NCI-H524 (cell line): ENCODE measurements at places on chromosomes 6 and 20.

DNA sequence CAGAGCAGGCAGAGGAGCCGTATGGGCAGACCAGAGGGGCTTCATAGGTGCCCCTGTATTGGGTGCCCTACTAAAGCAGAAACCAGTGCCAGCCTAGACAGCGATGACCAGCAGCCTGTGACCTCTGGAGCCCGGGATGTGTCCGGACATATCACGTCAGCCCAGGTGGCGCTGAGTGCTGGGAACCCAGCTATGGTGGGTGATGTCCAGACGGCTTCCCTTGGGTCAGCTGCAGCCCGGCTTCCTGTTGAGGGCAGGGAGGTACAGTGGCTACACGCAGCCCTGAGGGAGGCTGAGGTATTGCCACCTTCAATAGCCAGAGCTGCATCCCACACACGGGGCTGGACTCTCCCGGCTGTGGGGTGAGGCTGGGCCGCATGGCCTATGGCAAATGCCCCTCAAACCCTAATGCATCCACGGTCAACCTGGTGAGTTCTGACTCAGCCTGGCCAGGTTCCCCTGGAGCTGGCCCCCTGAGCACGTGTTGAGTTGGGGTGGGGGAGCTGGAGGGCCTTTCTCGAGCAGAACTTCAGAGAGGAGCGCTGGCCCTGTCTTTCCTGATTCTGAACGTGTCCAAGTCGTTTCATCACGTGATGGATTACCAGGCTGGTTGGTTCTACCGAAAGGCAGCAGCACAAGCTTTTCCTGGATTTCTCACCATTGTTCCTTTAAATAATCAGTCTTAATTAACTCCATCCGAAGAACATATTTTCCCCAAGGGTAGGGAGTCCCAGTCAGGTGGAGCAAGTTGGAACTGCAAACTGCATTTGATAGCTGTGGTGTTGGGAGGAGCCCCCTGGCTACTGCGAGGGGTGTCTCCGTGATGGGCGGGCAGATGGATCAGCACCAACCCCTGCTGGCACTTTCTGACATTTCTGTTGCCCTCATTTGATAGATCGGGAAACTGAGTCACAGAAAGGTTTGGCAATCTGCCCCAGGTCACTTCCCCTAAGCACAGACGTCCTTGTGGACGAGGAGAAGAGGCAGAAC, 7.1 kb upstream of the MYT1 start:
- DNase-seq, result no peak

DNA sequence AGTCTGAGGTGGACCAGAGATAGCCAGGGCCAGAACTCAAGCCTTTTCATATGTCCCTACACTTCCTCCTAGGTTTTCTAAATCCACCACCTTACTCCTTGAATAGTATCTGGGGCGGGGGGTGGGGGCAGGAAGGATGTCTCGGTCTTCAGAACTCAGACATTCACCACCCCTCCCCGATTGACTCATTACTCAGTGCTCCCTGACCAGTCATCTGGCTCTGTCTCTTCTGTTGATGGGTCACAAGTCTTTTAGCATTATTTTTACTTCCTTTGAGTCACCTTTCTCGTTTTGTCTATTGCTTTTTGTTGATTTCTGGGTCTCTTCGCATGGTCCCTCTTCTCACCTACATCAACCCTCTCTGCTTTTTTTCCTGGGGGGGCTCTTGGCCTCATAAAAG, 23.3 kb downstream of the NOX3 start:
- no peak for DNase-seq

DNA sequence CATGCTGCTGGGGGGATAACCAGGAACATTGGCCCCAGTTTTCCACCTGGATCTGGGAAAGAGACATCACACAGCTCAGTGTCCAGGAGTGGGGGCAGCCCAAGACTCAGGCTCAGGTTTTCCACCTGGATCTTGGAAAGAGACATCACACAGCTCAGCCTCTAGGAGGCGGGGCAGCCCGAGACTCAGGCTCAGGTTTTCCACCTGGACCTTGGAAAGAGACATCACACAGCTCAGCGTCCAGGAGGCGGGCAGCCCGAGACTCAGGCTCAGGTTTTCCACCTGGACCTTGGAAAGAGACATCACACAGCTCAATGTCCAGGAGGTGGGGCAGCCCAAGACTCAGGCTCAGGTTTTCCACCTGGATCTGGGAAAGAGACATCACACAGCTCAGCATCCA, 361.6 kb downstream of the THBS2 start:
- no peak for DNase-seq

GRCh38 chr20:12977328-12978125, 31.2 kb upstream of the SPTLC3 start:
- DNase-seq, result no peak

DNA sequence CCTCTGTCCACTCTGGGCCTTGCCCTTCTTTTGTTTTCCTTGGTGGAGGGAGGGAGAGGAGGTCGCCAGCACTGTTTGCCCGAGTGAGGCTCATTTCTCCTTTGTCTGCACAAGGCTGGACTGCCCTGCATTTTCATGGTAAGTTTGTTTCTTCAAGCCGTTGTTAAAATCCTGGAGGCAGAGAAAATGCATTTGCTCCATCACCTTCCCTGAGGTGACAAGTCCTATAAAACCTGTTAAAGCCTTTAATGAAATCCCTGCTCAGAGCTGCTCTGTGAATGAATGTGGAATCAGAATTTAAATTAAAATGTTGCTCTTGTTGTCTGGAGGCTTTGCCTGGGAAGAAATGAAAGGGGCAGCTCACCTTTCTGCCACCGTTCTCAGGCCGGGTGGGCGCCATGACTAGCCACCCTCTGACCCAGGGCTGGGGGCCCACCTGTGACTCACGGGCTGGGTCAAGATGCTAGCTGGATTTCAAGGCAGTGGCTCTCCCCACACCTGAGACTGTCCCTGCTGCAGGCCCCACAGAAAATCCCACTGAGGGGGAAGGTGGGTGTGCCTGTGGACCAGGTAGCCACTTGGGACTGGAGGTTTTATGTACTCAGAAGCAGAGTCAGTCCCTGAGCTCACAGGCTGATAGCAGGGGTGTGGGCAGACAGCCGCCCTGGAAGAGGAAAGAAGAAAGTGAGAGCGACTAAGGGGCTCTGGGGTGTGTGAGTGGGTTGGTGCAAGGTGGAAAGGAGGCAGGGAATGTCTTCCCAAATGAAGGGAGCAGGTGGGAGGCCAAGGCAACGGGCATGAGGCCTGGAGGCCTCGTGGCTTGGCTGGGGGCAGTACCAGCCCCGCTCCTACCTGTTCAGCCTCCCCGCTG, 24.0 kb upstream of the MYT1 start:
- no peak for DNase-seq

DNA sequence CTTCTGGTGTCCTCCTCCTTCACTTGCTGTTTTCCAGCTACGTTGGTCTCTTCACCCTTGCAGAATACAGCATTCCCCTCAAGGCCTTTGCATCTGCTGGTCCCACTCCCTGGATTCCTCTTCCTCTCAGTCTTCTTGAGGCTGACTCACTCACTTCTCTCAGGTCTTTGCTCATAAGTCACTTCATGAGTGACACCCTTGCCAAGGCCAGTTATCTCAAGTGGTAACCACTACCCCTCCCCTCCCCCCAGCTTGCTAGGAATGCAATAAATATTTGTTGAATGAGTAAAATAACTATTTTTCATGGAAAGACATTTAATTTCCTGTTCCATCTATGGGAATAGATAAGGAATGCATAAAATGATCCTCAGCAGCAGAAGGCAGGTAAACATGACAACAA, 131.7 kb downstream of the PLCB4 start:
- DNase-seq, result no peak

DNA sequence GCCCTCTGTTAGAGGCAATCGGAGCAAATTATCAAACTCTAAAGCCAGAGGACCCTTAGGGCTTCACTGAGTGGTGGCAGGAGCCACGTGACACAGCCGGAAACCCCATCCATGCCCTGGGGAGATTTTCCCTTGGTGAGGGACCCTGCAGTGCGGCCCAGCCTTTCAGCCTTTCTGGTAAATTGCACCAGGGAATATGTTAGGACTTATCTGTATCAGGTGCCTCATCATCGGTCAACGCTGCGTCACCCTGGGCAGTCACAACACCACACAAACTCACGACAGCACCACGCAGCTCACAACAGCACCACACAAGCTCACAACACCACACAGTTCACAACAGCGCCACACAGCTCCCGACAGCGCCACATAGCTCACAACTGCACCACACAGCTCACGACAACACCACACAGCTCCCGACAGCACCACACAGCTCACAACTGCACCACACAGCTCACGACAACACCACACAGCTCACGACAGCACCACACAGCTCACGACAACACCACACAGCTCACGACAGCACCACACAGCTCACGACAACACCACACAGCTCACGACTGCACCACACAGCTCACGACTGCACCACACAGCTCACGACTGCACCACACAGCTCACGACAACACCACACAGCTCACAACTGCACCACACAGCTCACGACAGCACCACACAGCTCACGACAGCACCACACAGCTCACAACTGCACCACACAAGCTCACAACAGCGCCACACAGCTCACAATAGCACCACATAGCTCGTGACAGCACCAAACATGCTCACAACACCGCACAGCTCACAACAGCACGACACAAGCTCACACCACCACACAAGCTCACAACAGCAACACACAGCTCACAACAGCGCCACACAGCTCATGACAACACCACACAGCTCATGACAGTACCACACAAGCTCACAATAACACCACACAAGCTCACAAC, 199.0 kb downstream of the DLL1 start:
- no peak for DNase-seq

GRCh38 chr6:102405860-102406259, 1012.4 kb downstream of the GRIK2 start:
- no peak for DNase-seq

DNA sequence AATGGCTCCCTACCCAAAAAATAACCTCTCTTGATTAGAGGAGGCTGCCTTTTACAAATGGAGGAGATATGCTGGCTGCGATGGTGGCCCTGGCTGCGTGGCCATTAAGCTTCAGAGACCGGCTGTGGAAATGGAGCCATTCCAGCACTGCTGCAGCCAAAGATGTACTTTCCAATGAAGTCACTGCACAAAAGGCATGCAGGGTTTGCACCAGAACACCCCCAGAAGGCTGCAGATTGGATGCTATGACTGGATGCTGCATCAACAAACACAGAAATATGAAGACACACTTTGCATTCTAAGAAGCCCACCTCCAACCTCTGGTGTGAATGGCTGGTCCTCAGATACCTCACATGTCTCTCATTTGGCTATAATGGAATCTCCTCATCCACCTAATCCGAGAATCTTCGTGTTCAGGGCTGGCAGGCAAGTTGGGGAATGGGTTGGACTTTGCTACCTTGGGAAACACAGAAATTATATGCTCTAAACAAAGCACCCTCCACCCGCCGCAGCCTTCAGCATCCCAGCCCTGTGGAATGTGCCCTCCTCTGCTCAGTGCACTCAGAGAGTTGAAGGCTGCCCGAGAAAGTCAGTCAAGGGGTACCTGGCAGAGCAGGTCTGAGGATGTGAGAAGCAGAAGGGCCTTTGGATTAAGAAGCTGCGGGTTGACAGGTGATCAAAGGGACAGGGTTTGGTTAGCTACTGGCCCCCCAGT, 35.3 kb downstream of the APCDD1L start:
- no peak for DNase-seq

DNA sequence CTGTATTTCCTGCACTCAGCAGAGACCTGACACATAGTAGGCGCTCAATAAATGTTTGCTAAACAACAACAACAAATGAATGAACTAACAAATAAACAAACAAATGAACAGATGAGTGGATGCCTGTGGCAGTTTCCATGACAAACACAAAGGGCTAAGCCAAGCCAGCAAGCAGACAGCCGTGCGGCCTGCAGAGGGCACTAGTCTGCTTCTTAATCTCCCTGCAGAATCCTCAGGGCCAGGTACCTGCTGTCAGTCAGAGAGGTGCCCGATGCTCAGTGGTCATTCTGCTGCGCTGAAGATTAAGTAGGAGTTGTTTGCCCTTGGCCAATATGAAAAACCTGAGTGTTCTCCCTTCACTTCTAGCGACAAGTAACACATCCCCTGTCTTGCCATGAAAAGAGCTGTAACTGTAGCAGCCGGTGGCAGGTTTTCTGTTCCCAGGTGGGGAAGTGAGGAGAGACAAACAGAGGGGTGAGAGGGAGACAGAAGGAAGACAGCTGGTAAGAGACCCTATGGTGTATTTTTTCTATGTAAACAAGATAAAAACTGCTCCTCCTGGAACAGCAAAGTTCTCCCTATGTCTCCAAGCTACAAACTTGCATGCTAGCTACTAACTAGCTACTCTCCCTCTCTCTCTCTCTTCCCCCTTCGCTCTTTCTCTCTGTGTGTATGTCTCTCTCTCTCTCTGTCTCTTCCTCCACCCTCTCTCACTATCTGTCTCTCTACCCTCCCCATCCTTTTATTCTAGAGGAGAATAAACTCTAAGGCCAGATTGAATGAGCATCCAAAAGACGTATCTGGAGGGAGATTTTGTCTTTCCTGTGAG, at the start of gene MC3R:
Gene MC3R (plus strand): TSS at position 779 of the 829 bp plus-strand sequence. CDS start 112 bp downstream, outside the sequence.
- peak; percentile 46 for DNase-seq

GRCh38 chr6:26427451-26427809, 12.9 kb upstream of the BTN3A3 start:
- DNase-seq, result no peak

GRCh38 chr6:129239825-129240491, 357.0 kb downstream of the LAMA2 start:
- no peak for DNase-seq

DNA sequence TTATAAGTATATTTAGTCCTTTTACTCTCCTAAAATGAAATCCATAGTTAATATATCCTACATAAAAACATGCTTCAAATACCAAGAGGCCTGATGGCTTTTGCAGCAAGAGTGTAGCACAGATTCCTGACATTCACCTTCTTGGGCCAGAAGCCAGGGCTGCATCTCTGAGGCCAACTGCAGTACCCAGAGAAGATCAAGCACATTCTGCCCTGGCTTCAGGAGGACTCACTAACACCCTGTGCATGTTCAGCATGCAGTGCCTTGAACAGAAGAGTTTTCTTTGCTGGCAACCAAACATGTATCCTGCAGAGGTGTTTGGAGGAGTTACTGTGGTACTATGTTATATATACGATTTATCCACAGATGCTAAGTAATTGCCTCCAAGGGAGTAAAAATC, 90.3 kb downstream of the FHL5 start:
- DNase-seq, result no peak

DNA sequence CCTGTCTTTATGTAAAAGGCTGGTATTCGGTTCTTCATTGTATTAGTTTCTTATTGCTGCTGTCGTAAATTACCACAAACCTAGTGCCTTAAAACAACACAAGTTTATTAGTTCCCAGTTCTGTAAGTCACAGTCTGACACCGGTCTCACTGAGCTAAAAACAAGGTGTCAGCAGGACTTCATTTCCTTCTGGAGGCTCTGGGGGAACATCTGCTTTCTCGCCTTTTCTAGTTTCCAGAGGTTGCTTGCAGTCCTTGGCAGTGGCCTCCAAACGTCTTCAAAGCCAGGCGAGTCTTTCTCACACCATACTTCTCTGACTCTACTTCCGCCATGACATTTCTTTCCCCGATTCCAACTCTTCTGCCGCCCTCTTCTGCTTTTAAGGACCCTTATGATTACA, 43.0 kb upstream of the ZFAND3 start:
- no peak for DNase-seq

- DNase-seq, result no peak
Measured at GRCh38 chr20:53716395-53716794, 122.8 kb upstream of the ZNF217 start.

GRCh38 chr6:38973178-38974057, 75.2 kb upstream of the GLP1R start:
- peak; percentile 74 for DNase-seq
